ENCODE measurements at places on chromosomes 12 and 14.

DNA sequence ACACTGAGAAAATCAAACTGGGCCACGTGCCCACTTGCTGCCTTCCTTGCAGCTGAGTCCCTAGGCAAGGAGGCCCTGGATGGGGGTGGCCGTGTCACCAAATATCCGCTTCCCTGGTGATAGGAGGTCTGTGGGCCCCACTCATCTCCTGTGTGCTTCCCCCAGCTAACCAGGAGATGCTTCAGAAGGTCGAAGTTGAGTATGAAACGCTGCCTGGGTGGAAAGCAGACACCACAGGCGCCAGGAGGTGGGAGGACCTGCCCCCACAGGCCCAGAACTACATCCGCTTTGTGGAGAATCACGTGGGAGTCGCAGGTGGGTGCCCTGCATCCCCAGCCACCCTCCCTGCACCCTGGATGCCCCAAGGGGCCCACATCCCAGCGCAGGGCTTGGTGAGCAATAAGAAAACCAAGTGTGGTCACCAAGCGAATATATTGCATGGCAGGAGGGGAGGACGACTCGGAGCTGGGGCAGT lies 6.8 kb upstream of the SIVA1 start:
- no peak for DNase-seq

- no peak for DNase-seq
These were observed 5.8 kb downstream of the PRKAG1 start for GRCh38 chr12:49012739-49013138.

GRCh38 chr12:50195832-50196231 lies 28.7 kb upstream of the CERS5 start:
- DNase-seq: no peak

- no peak for DNase-seq
These were observed 51.8 kb downstream of the TRAF3 start for GRCh38 chr14:102829016-102829548.

GRCh38 chr12:123398550-123399254 lies 14.8 kb downstream of the KMT5A start:
- no peak for DNase-seq

- no peak for DNase-seq
These were observed 72.2 kb downstream of the SPTB start for GRCh38 chr14:64807551-64807950.

GRCh38 chr14:55245657-55246268 lies 25.5 kb upstream of the FBXO34 start:
- no peak for DNase-seq

DNA sequence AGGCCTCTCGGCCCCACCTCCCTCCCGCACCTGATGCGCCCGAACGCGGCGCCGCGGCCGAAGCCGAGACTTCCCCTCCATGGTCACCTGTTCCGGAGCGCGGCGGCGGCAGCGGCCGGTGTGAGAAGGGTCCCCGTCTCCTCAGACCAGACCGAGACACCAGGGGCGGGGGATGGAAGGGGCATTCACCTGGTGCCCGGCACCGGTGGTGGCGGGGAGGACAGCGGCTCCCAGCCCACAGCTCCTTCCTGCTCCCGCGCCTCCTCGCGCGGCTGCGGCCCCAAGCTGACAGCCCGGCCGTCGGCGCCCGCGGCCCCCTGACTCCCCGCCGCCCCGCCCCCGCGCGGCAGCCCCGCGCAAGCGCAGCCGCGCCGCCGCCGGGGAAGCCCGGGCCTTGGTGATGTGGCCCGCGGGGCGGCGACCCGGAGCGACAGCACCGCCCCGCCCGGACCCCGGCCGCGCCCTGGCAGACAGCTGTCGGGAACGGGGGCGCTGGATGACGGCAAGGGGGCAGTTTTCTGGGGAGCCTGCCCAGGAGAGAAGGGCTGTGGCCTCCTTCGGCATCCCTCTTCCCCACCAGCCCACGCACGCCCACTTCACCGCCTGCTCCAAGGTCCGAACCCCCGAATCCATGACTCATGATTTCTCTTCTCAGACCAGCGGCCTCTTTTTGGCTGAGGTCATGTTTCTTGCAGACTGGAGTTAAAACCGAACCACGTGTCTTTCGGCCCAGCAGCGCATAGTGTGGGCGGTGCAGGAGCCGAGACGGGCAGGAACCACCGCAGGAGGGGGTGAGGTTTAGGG lies at the start of gene SLC41A2:
SLC41A2 (minus strand) TSS at position 290 of the 804 bp plus-strand sequence. CDS start 29,763 bp downstream, outside the sequence.
- DNase-seq: peak; percentile 45

DNA sequence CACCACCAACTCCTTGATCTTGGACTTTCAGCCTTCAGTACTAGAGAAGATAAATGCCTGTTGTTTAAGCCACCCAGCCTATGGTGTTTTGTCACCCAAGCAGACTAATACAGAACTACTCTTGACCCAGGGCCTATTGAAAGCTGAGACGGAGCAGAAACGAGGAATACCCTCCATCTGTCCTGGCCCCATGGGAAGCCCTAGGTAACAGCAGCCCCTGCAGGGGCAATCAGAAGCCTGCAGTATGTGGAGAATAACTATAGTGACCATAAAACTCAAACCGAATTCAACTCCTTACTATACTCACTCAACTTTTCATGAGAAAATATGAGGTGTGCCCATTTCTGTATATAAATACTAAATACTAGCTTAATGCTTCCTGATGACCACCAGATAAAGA lies 307.4 kb downstream of the NUAK1 start:
- DNase-seq: no peak

DNA sequence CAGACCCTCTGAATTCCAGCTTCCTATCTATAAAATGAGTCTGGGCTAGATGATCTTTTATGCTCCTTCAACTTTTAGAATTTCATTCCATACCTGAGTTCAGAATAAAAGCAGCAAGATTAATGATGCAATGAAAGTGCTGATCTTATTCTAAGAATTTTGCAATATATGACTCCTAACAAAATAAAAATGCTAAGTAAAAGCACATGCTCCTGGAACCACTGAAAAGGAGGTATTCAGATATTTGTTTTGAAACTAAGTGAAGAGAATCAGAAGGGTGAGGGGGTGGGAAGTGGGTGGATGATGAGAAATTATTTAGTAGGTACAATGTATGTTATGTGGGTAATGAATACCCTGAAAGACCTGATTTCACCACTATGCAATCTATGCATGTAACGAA lies 216.6 kb downstream of the PTPRO start:
- DNase-seq: no peak

DNA sequence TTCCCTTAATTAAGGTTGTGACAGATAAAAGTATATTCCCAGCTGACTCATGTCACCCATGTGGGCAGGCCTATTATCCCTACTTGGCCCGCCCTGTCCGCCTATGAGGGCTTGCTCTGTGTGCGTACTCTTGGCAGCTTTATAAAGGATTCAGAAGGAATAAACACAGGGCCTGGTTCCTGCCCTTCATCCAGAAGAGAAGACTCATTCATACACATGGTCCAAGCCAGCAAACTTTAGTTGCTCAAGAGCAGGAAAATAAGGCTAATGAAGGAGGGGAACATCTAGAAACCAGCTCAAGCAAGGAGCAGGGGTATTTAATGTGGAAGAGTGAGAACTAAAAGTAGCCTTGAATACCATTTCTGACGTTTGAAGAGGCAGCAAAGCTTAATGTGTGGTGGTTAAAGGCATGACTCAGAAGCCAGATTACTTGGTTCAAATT lies 141.9 kb downstream of the CRADD start:
- no peak for DNase-seq

GRCh38 chr12:117130801-117131200 lies 31.6 kb upstream of the TESC start:
- DNase-seq: no peak

DNA sequence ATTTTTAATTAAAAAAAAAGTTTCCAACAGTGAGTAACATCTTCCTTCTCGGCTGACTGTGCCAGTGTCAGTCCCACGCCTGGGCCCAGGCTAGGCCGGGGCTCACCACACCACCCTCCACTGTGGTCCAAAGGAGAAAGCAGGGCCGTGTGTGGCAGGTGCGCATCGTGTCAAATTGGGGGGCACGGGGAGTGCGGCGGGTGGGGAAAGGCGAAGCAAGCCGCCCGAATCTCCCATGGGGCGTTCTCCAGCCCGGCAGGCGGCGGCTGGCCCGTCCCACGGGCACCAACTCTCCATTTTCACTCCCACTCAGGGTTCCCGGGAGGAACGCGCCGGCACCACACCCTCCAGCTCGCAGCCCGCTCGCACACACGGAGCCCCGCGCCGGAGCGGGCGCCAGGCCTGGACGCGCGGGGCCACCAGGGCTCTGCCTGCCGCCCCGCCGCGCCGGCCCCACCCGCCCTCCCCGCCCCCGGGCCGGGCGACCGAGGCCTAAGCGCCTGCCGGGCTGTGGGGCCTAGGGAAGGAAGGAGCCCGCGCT lies 604 bp downstream of the EEA1 start:
- peak; percentile 14 for DNase-seq

GRCh38 chr12:53267999-53268629 lies at the start of gene ESPL1:
ESPL1 (plus strand) TSS chr12:53268299; CDS start chr12:53268767, 468 bp downstream.
- peak; percentile 61 for DNase-seq

DNA sequence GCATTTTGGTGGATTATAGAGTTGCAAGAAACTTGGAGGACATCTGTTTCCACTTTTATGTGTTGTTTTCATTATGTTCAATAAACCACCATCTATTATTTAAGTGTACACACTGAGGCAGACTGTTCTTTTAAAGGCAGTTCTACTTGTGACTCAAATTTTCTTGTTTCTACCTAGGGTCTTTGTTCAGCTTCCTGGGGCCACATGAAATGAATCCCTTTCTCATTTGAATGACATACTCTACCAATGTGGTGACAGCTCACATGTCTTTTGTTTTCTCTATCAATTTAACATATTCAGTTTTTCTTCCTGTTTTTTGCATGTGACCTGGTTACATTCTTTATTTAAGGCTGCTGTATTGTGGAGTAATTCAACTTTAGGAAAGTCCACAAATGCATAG lies 7.9 kb downstream of the SLC16A7 start:
- no peak for DNase-seq

GRCh38 chr12:66662179-66662578 lies 16.7 kb downstream of the GRIP1 start:
- DNase-seq: no peak

- no peak for DNase-seq
These were observed 44.4 kb upstream of the PNMA1 start for GRCh38 chr14:73758392-73759182.

GRCh38 chr14:105467249-105467941 lies 7.2 kb upstream of the CRIP2 start:
- no peak for DNase-seq

GRCh38 chr12:15918066-15918465 lies 6.9 kb downstream of the DERA start:
- DNase-seq: no peak

- no peak for DNase-seq
These were observed 16.7 kb downstream of the COPZ1 start for GRCh38 chr12:54341378-54342300.

DNA sequence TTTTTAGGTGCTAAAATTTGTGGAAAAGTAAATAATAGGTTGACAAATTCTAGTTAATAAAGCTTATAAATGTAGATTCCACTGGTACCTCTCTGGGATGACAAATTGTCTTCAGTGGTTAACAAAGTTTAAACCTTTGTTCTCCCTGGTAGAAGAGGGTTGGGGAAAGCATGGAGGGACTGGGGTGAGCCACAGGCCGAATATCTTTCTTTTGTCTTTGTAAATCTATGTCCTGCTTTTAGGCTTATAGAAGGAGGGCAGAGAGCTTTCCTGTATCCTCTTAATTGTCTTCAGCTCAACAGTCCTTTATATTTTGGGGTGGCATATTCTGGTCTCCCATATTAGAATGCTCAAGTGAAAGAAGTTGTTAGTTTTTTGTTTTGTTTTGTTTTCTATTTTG lies 142.2 kb upstream of the CNOT2 start:
- DNase-seq: no peak
